Nucleus accumbens (tissue), 56 donors: ENCODE measurements at places on chromosomes 2 and 18.

- DNase-seq: no peak
Measured at GRCh38 chr2:161063946-161064306, 96.3 kb upstream of the TANK start.

- no peak for DNase-seq
Measured at GRCh38 chr2:5905661-5906060, 213.5 kb downstream of the SOX11 start.

DNA sequence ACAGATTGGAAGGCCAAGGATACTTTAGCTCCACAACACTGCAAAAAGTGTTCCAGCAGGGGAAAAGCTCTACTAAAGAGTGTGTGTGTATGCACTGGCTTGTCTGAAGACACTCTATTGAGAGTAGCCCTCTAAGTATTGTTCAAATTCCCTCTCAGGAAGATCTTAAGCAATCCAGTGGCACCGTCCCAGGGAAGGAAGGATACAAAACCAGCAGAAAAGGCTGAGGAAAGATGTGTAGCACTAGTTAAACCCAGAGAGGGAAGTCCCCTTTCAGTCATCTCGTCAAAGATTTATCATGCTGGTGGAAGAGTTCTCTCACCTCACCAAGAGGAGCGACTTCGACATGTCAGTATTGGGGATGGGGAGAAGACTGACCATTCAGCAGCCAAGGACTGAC, 50.5 kb downstream of the DHRS9 start:
- no peak for DNase-seq

GRCh38 chr2:236746833-236747232, 177.2 kb downstream of the ACKR3 start:
- no peak for DNase-seq

DNA sequence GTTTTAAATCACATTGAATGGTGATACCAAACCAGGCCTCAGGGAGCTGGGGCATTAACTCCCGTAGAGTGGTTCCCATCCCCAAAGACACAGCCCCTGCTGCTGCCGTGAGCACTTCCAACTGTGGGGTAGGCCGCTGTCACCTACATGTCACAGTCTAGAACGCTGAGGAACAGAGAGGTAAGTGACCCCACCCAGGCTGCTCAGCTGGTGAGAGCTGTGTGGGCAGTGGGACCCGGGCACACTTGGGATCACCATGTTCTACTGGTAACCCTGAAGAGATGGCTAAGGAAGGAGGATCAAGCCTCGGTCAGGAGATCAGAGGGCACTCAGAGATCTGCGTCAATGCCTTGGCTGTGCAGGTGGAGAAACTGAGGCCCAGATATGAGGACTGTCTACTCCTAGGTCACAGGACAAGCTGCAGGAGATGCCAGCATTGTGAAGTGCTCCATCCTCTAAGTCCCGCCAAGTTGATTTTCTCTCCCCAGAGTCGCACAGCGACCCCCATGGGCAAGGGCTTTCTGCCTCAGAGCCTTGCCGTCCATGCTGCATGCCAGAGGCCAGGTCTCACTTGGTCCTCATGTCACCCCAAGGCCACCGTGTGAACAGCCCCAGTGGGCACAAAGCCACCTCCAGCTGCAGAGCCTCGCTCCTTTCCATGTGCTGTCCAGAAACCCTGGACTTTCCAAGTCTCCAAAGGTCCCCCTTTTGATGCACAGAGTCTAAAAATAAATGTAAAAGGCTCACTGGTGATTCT, 144.2 kb upstream of the OTOS start:
- no peak for DNase-seq

- DNase-seq: no peak
Measured at GRCh38 chr2:119460076-119460475, 28.4 kb downstream of the TMEM37 start.

DNA sequence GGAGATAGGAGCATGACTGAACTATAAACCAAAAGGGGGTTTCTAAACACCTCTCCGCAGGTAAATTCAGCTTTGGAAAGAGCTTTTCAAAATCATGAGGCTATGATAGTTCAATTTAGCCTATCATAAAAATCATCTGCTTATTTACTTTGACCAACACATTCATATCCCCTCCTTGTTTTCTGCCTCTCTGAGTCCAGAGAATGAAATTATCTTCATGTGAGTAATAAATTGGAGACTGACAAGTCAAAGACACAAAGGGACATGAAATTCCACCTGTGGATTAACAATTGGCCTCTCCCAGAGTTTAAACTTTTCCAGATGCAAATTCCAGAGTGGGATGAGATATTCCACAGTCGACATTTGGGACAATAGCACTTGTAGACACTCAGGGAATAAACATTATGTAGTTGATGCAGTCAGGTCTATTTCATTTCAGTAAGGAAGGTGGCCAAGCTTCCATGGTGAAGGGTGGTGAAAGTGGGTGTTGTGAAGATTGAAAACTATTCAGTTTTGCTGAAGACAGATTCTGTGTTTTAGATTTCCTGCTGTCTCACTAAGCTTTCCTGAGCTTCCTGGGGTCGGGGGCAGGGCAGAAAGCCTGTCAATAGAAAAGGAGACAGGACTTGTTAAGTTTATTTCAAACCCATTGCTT, 84.7 kb downstream of the CDC42EP3 start:
- DNase-seq: no peak

DNA sequence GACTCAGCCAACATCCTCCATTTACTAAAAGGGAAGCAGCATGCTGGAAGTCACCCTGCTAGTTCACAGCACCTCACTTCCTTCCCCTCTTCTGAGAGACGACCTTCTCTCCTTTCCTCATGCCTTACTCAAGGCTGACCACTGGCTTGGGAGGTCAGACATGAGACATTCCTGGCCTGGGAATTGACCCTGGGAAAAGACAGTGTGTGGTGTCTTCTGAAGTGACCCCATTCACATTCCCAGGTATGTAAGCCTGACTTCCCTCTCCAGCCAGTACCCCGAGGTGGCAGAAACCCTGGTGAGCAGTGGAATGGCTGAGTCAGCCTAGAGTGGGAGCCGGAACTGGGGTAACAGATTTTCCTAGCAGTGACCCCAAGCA, 92.4 kb downstream of the PLB1 start:
- DNase-seq: no peak

GRCh38 chr2:98464772-98465310, 20.2 kb downstream of the INPP4A start:
- no peak for DNase-seq

GRCh38 chr2:159201360-159202063, 85.0 kb downstream of the WDSUB1 start:
- no peak for DNase-seq

GRCh38 chr18:36403896-36404820, 106.6 kb downstream of the FHOD3 start:
- DNase-seq: no peak

DNA sequence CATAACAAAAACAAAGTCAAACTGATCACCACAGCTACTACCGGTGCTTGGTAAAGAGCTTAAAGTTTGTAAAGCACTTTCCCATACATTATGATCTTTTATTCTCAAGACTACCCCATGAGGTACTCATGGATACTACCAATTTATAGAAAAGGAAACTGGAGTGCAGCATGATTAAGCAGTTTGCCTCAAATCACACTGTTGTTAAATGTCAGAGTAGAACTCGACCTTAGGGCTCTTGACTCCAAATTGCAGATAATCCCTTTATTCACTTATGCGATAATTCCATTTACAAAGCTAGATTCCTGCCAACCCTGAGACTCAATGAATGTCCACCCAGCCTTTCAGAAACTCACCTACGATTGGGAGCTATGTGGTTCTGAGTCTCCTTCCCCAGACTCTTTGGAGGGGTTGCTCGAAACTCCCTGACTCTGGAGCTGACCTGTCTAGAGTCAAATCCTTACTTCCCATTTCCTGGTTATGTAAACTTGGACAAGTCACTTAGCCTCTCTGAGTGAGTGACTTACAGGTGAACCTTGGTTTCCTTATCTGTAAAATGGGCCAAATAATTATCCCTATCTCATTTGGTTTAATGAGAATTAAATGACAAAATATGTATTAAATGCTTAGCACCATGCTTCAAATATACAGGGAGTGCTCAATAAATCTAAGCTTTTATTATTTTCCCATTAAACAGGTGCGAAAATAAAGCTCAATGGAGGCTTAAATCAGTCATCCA, 47.4 kb downstream of the PSD4 start:
- DNase-seq: no peak

- DNase-seq: no peak
Measured at GRCh38 chr18:36158266-36158867, 28.7 kb downstream of the ELP2 start.

- DNase-seq: no peak
Measured at GRCh38 chr2:237913193-237913917, 53.5 kb upstream of the UBE2F start.

DNA sequence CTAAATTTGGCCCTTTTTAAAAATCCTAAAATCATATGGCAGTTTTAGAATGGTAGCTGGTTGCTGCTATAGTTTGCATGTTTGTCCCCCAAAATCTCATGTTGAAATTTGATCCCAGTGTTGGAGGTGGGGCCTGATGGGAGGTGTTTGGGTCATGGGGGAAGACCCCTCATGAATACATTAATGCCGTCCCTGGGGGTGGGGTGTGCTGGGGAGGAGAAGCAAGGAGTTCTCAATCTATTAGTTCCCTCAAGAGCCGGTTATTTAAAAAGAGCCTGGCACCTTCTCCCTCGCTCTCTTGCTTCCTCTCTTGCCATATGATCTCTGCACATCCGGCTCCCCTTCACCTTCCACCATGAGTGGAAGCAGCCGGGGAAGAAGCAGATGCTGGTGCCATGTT, 20.8 kb downstream of the GPATCH11 start:
- no peak for DNase-seq

- no peak for DNase-seq
Measured at GRCh38 chr2:120883607-120884440, 148.2 kb downstream of the GLI2 start.

GRCh38 chr2:38535404-38535743, 67.4 kb downstream of the HNRNPLL start:
- DNase-seq: no peak

DNA sequence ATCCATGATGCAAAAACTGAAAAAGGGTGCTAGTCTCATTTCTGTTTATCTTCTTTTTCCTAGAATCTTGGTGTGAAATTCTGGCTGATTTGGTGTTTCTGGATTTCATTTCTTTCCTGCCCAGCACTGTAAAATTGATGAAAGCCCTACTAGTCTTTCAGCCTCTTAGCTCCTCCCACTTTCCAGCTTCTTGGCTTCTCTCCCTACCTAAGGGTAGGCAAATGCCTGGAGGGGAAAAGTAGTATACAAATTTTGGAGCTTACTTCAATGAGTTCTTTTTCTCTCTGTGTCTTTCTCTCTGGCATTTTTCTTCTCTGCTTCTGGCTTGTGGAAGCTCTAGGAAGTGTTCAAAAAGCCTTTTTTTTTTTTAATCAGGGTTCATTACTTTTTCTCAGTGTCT, 160.5 kb downstream of the XIRP2 start:
- no peak for DNase-seq

- DNase-seq: no peak
Measured at GRCh38 chr18:62741118-62741566, 25.8 kb downstream of the PHLPP1 start.

DNA sequence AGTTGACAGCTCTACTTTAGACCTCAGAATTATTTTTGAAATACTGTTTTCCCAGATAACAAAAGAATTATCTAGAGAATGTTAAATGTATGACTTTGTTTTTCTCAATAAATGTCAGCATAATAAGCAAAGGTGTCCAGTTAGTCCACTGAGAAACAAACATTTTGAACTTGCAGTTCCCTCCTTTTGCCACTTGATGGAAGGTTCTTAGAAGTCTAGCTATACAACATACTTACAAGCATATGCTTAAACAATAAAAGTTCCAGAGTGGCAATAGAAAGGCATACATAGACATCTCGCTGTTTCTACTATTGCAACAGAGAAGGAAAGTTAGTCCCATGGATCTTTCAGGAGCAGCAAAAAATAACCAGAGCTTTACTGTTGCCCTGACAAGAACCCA, 11.8 kb downstream of the NDUFA10 start:
- no peak for DNase-seq

- no peak for DNase-seq
Measured at GRCh38 chr2:165536851-165537499, 67.5 kb downstream of the CSRNP3 start.

DNA sequence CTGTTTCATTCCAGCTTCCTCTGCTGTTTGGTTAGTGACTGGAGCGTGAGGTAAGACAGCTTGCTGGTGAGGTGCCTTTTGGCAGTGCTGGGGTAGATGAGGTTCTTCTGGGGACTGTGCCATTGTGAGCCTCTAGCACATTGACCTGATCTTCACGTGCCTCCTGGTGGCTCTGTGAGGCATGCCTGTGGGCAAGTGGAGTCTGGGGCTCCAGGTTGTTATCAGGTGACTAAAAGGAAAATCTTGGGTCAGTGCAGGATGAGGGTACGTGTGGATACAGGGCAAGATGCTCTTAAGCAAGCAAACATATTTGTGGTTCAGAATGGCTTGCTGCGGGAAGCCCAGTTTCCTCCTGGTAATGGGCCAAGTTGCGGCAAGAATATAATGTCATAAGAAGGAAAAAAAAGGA, 75.4 kb downstream of the FHOD3 start:
- no peak for DNase-seq

GRCh38 chr18:43563780-43564179, 286.5 kb upstream of the SYT4 start:
- no peak for DNase-seq

DNA sequence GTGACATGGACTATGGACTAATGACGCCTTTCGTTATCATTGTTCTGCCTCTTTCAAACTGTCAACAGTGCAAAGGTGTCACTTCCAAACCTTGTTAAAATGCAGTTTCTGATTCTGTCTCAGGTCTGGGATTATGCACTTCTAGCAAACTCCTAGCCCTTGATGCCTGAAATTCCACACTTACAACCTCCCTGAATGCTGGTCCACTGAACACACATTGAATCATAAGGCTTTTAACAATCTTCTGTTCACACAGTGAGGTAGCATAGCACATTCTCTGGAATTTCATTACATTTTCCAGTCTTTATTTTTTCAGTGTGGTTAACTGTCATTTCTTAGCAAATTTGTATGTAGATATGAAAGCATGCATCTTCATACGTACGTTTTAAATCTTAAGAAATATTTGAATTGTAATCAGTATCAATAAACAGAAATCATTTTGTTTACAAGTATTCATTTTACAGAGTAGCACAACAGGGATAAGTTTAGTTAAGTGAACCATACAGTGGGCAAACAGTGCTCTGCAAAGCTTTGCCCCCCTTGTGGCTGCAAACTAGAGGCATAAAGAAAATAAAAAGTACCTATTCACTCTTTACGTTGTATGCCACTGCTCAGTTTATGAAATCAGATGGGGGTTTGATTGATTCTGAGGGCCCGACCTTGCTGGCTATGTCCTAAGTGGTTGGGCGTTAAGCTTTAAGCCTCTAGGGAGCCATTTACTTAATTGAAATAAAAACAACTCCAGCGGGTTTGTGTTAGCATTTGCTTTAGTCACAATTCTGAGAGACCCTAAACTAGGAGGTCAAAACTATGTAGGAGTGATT, 250.8 kb downstream of the LRRTM1 start:
- DNase-seq: no peak
